ENCODE measurements at places on chromosomes 3 and 15.

- no peak for DNase-seq
These were observed 1.6 kb upstream of the SORD start for GRCh38 chr15:45021348-45021747.

GRCh38 chr3:10599444-10599843 lies 94.1 kb upstream of the ATP2B2 start:
- DNase-seq = no peak

DNA sequence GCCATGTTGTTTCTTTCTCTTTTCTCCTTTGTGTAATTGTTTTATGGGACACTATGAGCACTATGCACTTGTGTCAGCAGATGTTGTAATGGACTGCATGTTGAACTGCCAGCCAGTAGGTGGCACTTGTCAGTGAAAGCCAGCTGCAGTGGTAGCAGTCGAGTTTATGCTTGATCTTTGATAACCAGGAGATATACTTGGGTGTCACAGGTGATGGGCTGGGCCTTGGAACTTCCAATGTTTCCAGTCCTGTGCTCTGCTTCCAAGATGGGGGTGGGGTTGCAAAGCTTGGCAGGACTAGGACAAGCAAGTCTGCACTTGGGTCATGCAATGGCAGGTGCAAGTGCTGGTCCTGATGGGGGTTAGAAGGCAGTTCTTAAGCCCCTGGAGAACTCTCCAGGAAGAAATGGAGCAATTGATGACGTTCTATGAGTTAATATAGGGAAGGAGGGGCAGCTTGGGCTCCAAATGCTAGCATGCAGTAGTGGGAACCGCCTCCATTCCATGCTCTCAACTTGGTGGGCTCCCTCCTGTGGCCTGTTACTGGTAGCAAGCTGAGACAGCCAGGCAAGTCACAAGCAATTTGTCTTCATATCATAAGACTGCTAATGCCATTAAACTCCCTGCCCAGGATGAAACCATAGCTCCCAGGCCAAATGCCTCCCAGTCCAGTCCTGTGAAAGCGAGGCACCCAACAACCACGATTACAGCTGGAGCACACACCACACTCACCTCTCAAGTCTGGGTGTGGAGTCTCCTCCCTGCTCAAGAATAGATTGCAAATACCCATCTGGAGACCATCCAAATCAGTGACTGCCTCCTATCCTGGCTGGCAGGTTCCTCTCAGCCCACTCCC lies 287.2 kb downstream of the CGGBP1 start:
- DNase-seq = no peak

- no peak for DNase-seq
These were observed 72.9 kb upstream of the ATP2C1 start for GRCh38 chr3:130820976-130821375.

DNA sequence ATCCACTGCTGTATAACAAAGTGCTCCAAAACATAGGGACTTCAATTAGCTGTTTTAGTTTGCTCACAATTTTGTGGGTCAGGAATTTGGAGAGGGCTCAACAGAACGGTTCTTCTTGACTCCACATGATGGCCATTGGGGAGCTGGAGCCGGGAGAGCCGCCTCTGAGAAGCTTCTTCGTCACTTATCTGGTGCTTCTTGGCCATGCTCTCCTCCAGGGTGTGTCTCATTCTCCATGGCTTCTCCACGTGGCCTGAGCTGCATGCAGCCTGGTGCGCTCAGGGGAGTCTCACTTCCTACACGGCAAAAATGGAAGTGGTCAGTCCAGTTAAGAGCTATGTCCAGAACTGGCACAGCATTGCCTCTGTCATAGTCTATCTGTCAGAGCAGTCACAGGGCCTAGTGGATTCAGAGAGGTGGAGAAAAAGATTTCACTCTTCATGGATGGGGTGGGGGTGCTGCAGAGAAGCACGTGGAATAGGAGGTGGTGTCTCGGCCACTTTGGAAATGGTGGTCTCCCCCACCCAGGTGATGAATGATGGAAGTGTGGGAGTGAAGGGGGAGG lies 26.3 kb upstream of the PRR23E start:
- no peak for DNase-seq

GRCh38 chr3:3089017-3089416 lies 21.2 kb downstream of the IL5RA start:
- no peak for DNase-seq

DNA sequence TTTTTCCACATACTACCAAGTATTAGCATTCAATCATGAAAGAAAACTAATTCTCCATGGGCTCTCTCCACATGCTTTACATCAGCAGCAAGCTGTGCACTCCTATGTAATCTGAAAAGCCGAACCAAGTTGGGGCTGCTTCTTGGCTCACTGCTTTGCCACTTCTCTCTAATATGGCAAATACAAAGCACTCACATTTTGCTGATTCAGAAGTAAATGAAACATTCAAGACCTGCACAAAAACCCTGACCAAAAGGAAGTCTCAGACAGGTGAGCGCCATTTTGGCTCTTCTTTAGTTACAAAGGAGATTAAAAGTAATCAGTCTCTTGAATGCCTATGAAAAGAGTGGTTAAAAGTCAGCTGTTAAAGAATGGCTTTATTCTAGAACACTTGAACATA lies 915.2 kb downstream of the FHIT start:
- no peak for DNase-seq

DNA sequence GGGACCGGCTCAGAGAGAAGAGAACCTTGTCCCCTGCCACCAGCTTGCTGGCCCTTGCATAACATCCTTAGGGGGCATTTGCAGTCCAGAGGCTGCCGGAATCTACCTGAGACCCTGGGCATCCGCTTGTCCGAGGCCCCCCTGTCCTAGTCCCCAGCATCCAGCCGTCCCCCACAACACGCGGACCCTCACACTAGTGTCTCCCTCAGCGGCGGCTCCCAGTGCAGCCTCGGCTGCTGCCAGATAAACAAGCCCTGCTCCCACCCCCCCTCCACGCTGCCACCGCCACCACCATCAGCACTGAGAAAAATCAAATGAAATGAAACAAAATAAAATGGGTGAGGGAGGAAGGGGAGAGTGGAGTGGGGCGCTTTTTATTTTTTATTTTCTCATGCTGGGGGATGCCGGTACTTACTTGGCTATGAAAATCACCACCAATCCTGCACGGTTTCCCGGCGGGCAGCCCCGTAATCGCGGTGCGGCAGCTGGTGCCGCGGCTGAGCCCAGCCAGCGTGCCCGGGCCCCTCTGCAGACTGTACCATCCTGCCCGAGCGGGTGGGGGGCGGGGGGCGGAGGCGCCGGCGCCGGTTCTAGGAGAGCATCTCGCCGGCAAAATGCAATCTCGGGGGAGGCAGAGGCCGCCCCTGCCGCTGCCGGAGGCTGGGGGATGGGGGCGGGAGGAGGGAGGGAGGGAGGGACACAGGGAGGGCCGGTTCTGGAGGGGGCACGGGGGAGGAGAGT lies at the start of gene ATP2B2:
Gene ATP2B2 (minus strand): TSS at position 537 of the 741 bp plus-strand sequence. CDS start 56,043 bp downstream, outside the sequence.
- DNase-seq = no peak

DNA sequence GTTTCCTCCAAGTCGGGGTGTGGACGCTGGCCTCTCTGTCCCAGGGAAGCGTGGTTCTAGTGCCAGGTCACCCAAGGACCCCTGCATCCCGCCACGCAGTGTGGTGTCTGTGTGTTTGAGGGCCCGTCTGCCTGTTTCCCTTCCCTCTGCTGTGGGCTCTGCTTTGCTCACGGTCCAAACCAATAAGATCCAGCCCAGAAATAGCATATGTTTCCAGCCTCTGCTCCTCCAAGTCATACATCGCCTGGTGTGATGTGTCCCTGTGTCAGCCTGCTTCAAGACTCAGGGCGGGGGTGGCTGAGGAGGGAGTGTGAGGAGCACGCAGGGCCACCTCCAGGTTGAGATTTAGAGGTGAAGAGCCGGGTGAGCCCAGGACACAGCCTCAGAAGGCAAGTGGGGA lies 21.9 kb upstream of the RPL29 start:
- no peak for DNase-seq

- DNase-seq = no peak
These were observed 8.8 kb upstream of the A4GNT start for GRCh38 chr3:138140940-138141339.

GRCh38 chr15:44598892-44599291 lies 61.9 kb downstream of the EIF3J start:
- DNase-seq = no peak

DNA sequence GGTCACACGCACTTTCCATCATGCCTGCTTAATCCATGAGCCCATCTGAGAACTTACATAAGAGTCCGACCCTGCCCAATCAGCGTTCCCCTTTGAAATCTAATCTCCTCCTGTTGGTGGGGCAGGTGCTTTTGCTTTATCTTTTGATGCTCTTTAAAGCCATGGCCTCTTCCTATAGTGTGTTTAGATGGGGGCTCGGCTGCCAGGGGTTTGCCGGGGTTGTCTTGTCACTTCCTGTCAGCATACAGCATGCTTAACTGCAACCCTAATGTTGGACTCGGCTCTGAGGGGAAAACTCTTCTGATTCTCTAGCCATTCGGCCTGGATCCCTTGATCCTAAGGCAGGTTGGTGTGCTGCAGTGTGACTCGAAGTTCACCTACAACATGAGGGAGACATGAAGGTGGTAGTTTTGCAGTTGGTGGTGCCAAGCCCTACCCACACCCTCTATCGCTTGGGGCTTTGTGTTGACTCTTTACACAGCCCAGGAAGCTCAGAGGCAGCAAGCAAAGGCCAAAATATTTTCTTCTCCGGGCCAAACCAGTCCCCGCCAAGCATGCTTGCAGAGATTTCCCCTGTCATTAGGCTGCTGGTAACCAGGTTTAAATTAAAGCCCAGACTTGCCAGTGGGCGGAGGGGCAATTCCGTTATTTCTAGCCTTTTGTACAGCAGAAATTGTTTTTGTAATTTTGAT lies 218.7 kb downstream of the FEZF2 start:
- DNase-seq = no peak

DNA sequence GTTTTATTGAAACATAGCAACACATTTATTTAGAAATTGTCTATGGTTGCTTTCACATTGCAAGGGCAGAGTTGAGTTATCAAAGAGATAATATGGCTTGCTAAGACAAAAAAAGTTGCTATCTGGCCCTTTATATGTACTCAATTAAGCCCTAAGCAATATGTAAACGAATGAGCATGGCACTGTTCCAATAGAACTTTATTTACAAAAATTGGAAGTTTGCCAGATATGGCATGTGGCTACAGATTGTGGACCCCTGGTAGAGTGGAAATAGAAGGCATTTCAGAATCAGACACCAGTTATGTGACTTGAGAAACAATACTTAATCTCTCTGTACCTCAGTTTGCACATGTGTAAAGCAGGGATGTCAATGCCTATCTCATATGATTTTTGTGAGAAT lies 515.6 kb upstream of the SGO1 start:
- no peak for DNase-seq

DNA sequence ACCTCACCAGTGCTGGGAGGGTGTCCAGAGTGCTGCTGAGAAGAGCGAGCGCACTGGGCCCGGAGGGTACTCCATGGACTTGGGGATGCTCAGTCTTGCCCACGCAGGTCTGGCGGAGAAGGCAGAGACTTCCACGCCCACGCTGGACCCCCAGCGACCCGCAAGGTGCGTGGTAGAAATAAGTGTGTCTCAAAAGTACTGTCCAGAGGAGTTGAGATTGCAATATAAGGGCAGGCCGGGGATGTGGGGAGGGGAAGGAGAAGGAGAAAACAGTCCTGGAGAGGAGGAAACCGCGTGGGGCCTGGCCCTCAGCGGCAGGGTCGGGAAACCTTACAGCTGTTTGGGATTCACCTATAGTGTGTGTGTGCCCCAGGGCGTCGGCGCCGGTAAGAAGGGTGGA lies 38.9 kb downstream of the NR2F2 start:
- DNase-seq = no peak

- DNase-seq = no peak
These were observed 22.3 kb upstream of the MUSTN1 start for GRCh38 chr3:52857133-52857532.

DNA sequence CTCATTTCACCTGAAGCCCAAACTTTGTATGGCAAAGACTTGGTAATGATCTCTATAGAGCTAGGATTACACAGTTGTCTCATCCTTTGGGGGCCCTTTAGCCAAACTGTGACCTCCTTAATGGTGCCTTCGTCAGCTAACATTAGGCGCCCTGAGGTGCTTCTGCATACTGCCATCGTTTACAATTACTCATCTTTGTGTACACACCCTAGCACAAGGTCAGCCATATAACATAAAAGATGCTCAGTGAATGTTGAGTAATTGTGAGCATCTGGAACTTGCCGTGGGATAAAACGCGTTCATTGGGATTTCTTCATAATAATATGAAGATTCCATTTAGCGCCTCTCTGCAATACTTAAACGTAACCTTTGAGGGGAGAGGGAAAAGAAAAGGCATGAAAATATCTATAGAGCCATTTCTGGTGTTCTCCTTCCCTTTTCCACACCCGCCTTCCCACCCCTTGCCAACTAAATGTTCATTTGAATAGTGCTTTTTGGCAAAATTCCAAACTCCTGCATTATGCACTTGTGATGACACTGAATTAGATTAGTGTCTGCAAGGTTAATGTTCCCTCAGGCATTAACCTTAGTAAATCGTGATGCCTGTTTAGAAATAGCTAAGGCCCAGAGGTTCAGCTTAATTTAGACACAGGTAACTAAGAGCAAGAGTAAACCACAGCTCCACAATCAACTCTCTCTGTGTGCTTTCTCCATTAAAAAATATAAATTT lies 990 bp upstream of the ZNF148 start:
- DNase-seq = no peak

GRCh38 chr3:105836533-105836932 lies 32.3 kb downstream of the CBLB start:
- no peak for DNase-seq

- DNase-seq = no peak
These were observed 27.3 kb downstream of the CCR3 start for GRCh38 chr3:46269556-46269955.

GRCh38 chr15:85623315-85624049 lies 171.2 kb downstream of the KLHL25 start:
- no peak for DNase-seq

DNA sequence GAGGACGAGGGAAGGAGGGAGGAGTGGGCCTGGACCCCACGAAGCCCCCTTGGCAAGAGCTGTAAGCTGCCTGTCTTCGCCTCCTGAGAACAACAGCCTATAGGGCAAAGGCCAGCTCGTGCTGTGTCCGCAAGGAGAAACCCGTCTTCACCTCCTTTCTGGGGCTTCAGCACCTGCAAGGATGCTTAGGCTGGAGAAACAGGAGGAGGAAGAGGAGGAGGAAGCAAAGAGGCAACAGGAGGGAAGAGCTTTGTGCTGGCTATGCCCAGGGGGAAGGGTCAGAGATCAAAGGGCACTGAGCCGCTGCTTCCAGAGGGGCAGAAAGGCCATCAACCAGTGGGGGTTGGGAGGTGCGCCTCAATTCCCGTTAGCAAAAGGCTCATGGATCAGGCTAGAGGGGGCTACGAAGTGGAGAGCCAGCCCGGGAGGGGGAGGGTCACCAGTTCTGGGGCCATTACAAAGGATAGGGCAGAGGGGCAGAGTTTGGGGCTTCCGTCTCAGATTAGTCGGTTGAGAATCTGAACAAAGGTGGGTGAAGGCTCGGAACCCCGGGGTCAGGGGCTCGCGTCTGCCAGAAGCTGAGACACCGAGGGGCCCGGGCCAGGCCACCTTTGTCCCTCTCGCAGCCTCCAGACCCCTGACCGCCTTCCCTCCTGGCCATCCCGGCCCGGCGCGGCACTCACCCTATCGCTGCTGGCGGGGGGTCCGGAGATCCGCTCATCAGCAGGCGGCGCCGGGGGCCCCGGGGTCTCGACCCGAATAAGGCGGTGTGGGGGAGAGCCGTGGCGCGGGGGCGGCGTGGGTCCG lies 792 bp downstream of the SHF start:
- DNase-seq = no peak

GRCh38 chr3:174949523-174949922 lies 90.4 kb downstream of the NAALADL2 start:
- DNase-seq = no peak

GRCh38 chr3:71468311-71469137 lies 115.0 kb downstream of the FOXP1 start:
- DNase-seq = no peak

- DNase-seq = no peak
These were observed 336.1 kb upstream of the THBS1 start for GRCh38 chr15:39244776-39245175.
